Activated CD4-positive, alpha-beta T cell treated with anti-CD3 and anti-CD28 coated beads, Interleukin-2, amount 10 ng/mL, durations not matched to agents 7 days and 5 days (primary cell): ENCODE measurements at places on chromosomes 3 and 15. TPM values are rescaled to one million over a fixed set of nuclear protein-coding genes. Genes with fewer than 3 reads are reported as not detected.

- H3K4me3 ChIP-seq = no peak overlapping the region
- no peaks in the 10 kb centered on the region for H3K36me3 ChIP-seq
- peaks cover under 1% of the 10 kb centered on the region for H3K4me1 ChIP-seq
Measured at GRCh38 chr15:76968306-76968705, 26.6 kb upstream of the PSTPIP1 start.

- no peaks in the 10 kb centered on the region for H3K36me3 ChIP-seq
- H3K4me1 ChIP-seq = no peaks in the 10 kb centered on the region
- DNase-seq = no peak
- no peaks in the 10 kb centered on the region for H3K27me3 ChIP-seq
- H3K27ac ChIP-seq = no peak overlapping the region
- H3K4me3 ChIP-seq = no peak overlapping the region
Measured at GRCh38 chr3:25257026-25257425, 171.0 kb upstream of the RARB start.

- no peak overlapping the region for H3K27ac ChIP-seq
- DNase-seq = no peak
- no peaks in the 10 kb centered on the region for H3K4me1 ChIP-seq
- no peak overlapping the region for H3K4me3 ChIP-seq
- H3K36me3 ChIP-seq = no peaks in the 10 kb centered on the region
Measured at GRCh38 chr3:13518516-13518953, 30.4 kb upstream of the FBLN2 start.

- H3K27me3 ChIP-seq = peaks cover 2% of the 10 kb centered on the region
- no peak overlapping the region for H3K27ac ChIP-seq
- no peak for DNase-seq
- no peak overlapping the region for H3K4me3 ChIP-seq
- no peaks in the 10 kb centered on the region for H3K36me3 ChIP-seq
- H3K4me1 ChIP-seq = no peaks in the 10 kb centered on the region
Measured at GRCh38 chr3:64295594-64295993, 70.3 kb upstream of the PRICKLE2 start.

Gene ARL6
- 3.7 TPM for total RNA-seq
